ENCODE measurements at places on chromosomes 4 and X. TPM values are rescaled to one million over a fixed set of nuclear protein-coding genes. Genes with fewer than 3 reads are reported as not detected.

SMIM31 gene
- not detected for total RNA-seq

SMARCA1 gene
- total RNA-seq = 55.2 TPM

ZAR1 gene
- total RNA-seq = 0.20 TPM

AFM gene
- total RNA-seq = not detected

LRCH2 gene
- total RNA-seq = 4.7 TPM

ELF4 gene
- total RNA-seq = 10.8 TPM

GABRG1 gene
- under 0.01 TPM for total RNA-seq

FGF5 gene
- 0.10 TPM for total RNA-seq

GAGE12E gene
- not detected for total RNA-seq

PAGE2B gene
- 0.49 TPM for total RNA-seq

FGF2 gene
- total RNA-seq = 11.1 TPM

ABLIM2 gene
- total RNA-seq = 5.0 TPM

TSPAN7 gene
- total RNA-seq = 9.8 TPM

FAM241A gene
- 2.9 TPM for total RNA-seq

SMIM14 gene
- 23.9 TPM for total RNA-seq

FOXO4 gene
- total RNA-seq = 9.9 TPM

SHROOM3 gene
- total RNA-seq = 8.0 TPM

ARHGAP24 gene
- 78.8 TPM for total RNA-seq

TMPRSS11A gene
- total RNA-seq = 0.10 TPM

TEC gene
- total RNA-seq = 5.5 TPM

CXCL8 gene
- 15.5 TPM for total RNA-seq

OPHN1 gene
- total RNA-seq = 17.9 TPM

FAM236B gene
- total RNA-seq = not detected

FIP1L1 gene
- 55.8 TPM for total RNA-seq

TCEAL7 gene
- total RNA-seq = 44.0 TPM

RTL3 gene
- total RNA-seq = 0.59 TPM

PROM1 gene
- total RNA-seq = 8.2 TPM

ARAP2 gene
- 48.6 TPM for total RNA-seq

GPR82 gene
- total RNA-seq = 0.20 TPM

USP17L29 gene
- total RNA-seq = not detected

CHRDL1 gene
- total RNA-seq = 13.4 TPM

NAP1L5 gene
- 8.6 TPM for total RNA-seq

ITIH6 gene
- 0.10 TPM for total RNA-seq

USP27X gene
- 3.1 TPM for total RNA-seq

GAGE12H gene
- not detected for total RNA-seq

DCX gene
- total RNA-seq = 2.4 TPM

RUFY3 gene
- 75.1 TPM for total RNA-seq

GLRB gene
- 2.4 TPM for total RNA-seq

SMR3B gene
- not detected for total RNA-seq

CCNQ gene
- 11.1 TPM for total RNA-seq

CXCL13 gene
- 0.30 TPM for total RNA-seq

EGF gene
- 3.5 TPM for total RNA-seq

AKAP4 gene
- total RNA-seq = not detected

H2BW2 gene
- not detected for total RNA-seq

NBDY gene
- 5.5 TPM for total RNA-seq

AR gene
- 7.5 TPM for total RNA-seq

FGA gene
- not detected for total RNA-seq

TMEM255A gene
- total RNA-seq = 0.69 TPM

All from skin of body (tissue), 3 donors.